Chondrocyte (in vitro differentiated cells): ENCODE measurements at places on chromosomes 1 and 21. TPM values are rescaled to one million over a fixed set of nuclear protein-coding genes. Genes with fewer than 3 reads are reported as not detected.

Gene MNDA
- total RNA-seq: not detected in 3 replicates

- DNase-seq: no peak
These were observed 40.1 kb downstream of the TMED5 start for GRCh38 chr1:93140106-93140505.

Gene WLS
- total RNA-seq: 149 to 207 TPM (median 160 TPM) in 3 replicates

DNA sequence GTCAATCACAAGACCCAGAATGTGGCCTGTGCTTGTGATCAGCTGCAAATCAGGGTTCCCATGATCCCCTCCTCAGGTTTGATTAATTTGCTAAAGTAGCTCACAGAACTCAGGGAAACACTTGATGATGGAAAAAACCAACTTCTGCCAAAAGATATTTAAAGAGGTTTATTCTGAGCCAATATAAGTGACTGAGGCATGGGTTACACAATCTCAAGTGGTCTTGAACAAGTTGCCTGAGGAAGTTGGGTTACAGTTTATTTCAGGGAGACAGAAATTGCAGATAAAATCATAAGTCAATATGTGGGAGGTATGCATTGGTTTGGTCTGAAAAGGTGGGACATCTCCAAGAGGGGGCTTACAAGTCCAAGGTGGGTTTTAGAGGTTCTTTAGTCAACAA is 243.1 kb downstream of the S1PR1 start:
- no peak for DNase-seq

- DNase-seq: no peak
These were observed 212.1 kb downstream of the GPR52 start for GRCh38 chr1:174659823-174660222.

DNA sequence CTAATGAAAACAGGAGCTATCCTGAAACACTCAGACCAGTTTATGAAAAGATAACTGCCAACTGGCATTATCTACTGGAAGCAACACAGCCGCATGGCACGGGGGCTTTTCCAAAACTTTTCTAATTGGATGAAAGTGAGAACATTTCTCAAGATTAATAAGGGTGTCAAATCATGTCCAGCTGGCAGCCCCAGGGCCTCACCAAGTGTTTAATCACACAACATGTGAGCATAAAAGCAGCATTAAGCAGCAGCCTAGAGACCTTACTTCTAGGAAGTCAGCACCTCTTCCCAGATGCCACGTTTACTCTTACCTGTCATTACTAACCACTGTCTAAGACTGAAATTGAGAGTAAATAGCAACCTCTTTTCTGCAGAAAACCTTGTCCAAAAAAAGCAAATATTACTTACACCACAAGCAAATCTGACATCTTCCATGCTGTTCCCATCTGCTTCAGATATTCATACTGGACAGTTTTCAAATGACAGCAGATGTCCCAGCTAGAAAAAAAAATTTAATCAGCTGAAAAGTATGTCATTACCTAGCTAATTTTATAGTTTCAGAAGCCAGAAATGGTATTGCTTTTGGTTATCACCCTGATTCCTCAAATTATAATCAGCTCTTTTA is 341.5 kb upstream of the ZP4 start:
- DNase-seq: no peak

Gene PADI3
- not detected in 3 replicates for total RNA-seq

DNA sequence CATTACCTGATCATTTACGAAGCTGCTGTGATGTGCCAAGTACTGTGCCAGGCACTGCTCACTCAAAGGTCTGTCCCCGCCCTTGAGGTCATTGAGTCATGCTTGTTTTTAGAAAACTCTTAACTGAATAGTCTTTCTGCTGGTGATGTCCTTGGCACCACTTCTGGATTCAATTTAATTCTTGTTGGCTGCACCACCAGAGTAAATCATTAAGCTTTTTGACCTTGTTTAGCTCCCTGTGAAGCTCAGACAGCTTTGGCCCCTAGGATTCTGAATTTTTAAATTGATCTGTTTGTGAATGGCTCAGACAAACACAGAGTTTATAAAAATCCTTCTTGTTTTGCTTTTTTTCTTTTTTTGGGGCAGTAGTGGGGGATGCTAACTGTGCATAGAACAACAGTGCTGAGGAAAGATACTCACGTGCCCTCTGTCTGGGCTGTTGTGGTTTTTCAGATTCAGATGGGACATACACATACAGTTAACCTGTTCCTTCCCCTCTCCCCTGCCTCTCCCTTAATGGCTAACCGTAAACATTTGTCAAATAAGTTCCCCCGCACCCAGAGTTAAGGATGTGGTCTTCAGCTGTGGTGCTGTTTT is 67.6 kb downstream of the MTR start:
- no peak for DNase-seq

GRCh38 chr1:37152491-37152890 is 118.2 kb upstream of the GRIK3 start:
- no peak for DNase-seq

- DNase-seq: no peak
These were observed 313.9 kb upstream of the USP24 start for GRCh38 chr1:55529017-55529416.

- no peak for DNase-seq
These were observed 996.7 kb upstream of the TMPRSS15 start for GRCh38 chr21:19400223-19400770.

- DNase-seq: no peak
These were observed 9.6 kb upstream of the CYB5R1 start for GRCh38 chr1:202976633-202977032.

Gene PDC
- total RNA-seq: not detected in 3 replicates

DNA sequence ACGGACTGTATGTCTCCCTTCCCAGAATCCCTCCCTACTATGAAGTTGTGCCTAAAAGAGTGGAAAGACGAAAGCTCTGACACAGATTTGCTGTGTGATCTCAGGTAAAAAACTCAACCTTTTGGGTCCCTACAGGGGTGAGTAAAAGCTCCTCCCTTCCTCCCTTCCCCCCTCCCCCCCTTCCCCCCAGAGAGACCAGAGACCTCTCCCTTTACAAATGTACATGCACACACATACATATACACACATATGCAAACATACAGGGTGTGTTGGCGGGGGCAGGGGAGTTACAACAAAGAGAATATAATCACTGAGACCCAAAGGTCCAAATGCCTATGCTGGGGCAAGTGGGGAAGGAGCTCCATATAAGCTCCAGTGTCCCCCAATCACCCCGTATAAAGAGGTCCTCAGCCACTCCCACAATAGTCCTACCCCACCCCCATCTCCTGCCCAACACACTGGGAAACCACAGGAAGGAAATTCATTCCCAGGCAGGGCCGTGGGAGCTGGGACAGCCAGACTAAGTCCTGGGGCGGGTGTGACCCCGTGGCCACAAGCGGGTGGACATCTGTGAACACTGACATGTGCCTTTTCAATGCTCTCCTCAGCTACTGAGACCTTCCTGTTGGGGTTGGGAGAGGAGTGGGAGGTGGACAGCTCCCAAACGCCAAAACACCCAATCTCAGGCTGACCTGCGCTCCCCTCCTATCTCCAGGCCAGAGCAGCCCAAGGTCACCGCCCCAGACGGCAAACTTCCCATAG is 2.0 kb downstream of the MEF2D start:
- peak; percentile 90 for DNase-seq

Gene ADAMTS1
- total RNA-seq: 27.2 to 91.2 TPM (median 29.7 TPM) in 3 replicates

- DNase-seq: peak; percentile 8
These were observed 22.6 kb downstream of the PRDM15 start for GRCh38 chr21:41856572-41856971.
